ENCODE measurements at places on chromosomes 6 and 20. TPM values are rescaled to one million over a fixed set of nuclear protein-coding genes. Genes with fewer than 3 reads are reported as not detected.

The NKAIN4 gene
- not detected for total RNA-seq

The WFDC5 gene
- not detected for total RNA-seq

DNA sequence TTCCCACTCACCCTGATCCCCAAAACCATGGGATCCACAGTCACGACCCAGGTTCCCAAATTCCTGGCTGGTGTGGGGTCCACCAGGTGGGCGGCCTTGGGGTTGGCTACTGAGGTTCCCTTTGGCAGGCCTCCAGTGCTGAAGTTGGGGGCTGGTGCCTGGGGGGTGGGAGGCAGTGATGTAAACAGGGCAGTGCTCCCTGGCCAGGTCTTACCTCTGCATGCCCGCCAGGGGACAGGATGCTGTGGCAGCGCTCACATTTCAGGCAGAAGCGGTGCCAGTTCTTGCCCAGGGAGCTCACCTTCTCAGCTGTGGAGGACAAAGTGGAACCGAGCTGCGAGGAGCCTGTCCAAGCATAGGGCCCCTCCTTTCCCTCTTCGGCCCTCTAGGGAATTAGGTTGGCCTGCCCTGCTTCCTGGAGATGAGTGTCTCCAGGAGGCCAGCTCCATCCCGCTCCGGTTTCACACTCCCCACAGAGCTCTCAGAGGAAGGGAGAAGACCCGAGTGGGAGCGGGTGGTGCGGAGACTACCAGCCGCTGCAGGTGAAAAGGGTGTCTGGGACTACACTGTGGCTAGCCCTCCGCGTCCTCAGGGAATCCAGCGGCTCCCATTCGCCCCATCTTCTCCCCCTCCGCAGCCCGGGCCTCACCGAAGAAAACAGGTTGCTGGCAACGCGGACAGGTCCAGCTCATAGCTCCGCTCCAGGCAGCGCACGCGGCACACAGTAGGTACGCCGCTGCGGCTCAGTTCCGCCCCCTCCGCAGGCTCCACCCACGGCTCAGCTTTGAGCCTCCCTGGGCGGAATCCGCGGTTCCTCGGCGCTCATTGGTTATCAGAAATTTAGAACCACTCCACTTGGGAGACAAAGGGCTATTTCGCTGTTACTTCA lies at the start of gene CRIP3:
Gene CRIP3, minus strand, starts transcription at position 726 of the 889 bp plus-strand sequence. Its CDS starts 34 bp downstream, at position 692.
- DNase-seq: peak; percentile 64
- peak within 1 kb of the TSS; percentile 54 for H3K4me3 ChIP-seq
- H3K36me3 ChIP-seq: no peaks in the 10 kb centered on the region

GRCh38 chr6:108163267-108163643 lies 2.6 kb upstream of the NR2E1 start:
- peaks cover 89% of the 10 kb centered on the region for H3K27me3 ChIP-seq
- H3K4me3 ChIP-seq: no peak overlapping the region
- H3K36me3 ChIP-seq: no peaks in the 10 kb centered on the region
- no peak for DNase-seq
- peaks cover 50% of the 10 kb centered on the region for H3K4me1 ChIP-seq
- H3K27ac ChIP-seq: no peak overlapping the region

- H3K36me3 ChIP-seq: no peaks in the 10 kb centered on the region
- DNase-seq: no peak
- no peaks in the 10 kb centered on the region for H3K4me1 ChIP-seq
- H3K27ac ChIP-seq: no peak overlapping the region
- no peaks in the 10 kb centered on the region for H3K27me3 ChIP-seq
Observed at GRCh38 chr20:49624317-49624716, 56.4 kb upstream of the PTGIS start.

DNA sequence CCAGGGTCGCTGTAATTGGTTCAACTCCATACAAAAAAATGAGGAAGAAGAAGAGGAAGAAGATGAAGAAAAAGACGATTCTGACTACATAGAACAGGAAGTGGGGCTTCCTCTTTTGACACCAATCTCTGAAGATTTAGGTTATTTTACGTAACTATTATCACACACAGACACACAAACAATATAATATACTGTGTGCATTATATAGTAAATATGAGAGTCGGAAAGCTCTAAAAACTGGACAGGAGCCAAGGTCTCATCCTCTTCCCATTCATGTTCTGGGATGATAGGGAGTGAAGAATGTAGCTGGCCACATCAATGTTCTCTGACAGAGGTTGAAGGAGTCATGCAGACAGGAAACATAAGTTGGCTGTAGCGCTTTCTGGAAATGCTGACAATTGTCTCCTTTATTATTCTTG lies 13.3 kb downstream of the RSPH4A start:
- no peaks in the 10 kb centered on the region for H3K4me1 ChIP-seq
- no peaks in the 10 kb centered on the region for H3K27me3 ChIP-seq
- no peak for DNase-seq
- no peak overlapping the region for H3K4me3 ChIP-seq
- H3K27ac ChIP-seq: no peak overlapping the region

Data from heart left ventricle (tissue), 16 donors.